ENCODE measurements at places on chromosomes 11 and 22.

DNA sequence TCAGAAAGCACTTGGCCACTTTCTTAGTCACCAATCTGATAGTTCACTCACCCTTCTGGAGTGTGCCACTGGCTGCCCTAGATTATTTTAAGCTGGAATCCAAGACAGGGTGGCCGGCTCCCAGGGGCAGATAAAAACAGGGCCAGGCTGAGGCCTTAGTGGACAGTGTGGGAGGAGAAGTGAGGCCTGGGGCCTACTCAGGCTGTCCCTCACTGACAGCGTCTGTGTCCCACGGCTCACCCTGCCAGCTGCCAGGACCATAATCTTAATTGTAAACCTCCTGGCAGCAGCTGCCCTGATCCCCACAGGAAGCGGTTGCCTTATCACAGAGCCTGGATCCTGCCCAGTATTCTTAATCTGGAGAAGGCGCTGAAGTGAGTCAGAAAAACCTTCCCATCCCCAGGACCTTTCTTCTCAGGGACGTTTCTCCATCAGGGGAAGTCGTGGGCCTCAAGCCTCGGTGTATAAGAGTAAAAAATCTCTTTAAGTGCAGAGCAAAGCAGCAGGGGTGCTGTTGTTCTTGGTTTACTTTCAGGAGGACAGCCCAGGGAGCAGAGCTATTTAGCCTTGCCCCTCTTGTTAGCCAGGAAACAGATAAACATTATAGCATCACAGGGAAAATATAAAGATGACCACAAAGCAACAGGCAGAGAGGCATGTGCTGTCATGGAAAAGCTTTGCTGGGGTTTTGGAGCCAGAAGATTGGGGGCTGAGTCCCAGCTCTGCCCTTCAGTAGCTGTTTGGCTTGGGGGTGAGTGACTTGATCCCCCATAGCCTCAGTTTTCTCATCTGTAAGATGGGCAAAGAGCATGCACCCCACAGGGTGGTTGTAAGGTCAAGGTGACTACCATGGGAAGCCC, 39.6 kb downstream of the TSPAN18 start:
- DNase-seq: no peak

GRCh38 chr11:1845561-1846452, 7.0 kb downstream of the TNNI2 start:
- DNase-seq: no peak

DNA sequence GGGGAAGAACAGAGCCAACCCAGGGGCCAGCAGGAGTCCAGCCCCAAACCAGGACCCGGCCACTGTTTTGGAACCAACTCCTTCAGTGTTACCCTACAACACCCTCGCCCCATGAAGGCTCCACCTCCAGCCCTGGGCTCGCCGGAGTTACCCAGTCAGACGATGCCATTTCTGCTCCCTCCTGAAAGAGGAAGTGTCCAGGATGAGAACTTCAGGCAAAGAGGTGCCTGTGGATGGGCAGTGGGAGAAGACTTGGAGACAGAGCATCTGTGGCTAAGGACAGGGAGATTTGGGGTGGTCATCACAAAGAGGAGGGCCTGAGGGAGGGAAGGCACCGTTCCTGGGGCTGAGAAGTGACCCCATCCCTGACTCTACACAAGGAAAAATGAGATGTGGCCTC, 14.0 kb downstream of the APOBEC3B start:
- no peak for DNase-seq

DNA sequence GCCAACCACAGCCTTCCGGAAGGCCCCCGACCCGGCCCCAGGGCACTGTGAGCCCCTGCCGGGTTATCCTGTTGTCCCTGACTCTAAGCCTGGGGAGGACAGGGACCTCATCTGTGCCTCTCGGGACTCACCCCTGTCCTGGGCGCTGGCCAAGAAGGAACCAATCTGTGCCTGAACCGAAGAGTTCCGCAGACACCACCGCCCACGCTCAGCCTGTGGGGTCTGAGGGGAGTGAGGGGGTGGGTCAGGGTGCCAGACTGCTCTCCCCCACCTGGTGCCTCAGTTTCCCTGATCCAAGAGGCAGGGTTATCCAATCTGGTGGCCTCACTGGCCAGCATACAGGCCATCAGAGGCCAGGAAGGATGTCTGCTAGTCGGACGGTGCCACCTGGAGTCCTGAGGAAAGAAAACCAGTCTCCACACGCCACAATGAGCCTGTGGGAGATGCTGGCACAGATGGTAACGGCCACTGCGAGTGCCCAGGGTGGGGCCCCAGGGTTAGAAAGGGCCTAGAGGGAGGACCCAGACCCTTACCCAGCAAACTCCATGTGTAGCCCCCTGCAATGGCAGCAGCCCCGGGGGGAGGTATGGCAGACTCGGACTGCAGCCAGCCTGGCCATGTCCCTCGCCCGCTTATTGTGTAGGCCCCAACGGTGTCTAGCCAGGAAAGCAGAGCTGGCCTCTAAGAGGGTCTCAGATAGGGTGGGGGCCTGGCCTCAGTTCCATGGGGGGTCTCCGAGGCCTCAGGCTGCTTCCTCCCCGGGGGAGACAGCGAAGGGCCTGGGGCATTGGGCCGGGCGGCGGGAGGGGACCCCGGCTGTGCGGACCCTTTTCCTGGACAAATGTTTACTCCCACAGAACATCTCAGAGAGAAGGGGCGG, 827 bp upstream of the TNNT3 start:
- DNase-seq: no peak

DNA sequence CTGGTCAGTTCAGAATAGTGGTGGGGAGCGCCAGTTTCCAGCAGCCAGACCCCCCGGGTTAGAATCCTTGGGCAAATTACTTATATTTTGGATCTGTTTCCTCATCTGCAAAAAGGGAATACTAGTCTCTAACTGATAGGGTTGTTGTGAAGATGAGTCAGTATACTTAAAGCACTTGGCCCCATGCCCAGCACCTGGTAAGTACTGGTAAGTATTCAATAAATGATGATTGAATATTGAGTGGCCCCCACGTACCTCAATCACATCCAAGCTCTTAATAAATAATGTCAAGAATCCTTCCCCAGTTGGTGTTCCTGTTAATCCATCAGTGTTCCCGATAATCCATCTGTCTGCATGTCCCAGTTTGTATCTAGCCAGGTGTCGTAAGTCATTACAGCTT, 12.1 kb downstream of the ACP2 start:
- DNase-seq: no peak

DNA sequence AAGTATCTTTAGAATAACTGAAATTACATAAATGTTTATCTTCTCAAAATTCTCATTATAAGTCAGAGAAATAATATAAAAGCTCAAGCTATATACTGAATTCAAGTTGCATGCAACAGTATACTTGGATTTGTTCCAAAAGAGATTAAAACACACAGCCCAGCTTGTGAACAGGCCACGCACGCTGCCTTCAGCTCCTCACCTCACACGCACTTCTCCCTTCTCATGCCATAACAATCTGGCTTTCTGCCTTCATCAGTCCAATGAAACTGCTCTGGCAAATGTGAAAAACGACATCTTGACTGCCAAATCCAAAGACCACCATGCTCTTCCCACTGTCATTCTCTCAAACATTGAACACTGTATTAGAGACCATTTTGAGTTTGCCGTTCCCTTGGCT, 22.1 kb downstream of the ATP6V1E1 start:
- no peak for DNase-seq
